Activated CD4-positive, alpha-beta T cell treated with anti-CD3 and anti-CD28 coated beads, Interleukin-2, amount 50 U/mL, for 1 hour (primary cell): ENCODE measurements at places on chromosomes 3 and 15.

DNA sequence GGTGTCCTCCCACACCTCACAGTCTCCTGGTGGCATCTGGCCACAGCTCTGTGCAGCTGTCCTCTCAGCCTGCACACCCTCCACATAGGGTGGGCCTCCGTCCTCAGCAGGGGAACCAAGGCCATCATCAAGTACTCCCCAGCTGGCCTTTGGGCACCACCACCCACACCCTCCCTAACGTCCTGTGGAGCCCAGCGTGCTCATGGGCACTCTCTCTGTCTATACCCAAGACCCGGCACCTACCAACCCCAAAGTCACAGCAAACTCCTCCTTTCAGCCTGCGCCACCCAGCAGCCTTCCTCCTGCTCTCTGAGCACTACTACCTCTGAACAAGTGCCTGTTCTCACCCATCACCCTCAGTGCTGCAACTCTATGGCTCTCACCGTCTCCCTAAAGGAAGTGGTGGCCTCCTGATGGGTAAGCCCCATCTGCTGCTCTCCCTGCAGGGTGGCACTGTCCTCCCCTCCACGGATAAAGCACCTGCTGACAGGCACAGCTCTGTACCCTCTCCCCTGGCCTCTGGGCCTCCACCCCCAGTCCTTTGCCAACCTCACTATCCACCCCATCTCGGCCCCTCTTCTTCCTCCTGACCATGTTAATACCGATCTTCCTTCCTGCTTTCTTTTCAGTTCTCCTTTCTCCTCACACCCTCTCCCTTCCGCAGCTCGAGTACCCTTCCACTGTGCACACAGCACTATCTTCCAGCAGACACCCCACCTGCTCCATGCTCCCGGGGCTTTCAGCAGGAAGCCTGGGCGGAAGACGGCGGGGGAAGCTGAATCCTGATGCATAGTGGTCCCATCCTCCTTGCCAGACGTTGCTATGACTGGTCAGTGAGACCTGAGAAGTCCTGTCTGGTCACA lies 31.5 kb downstream of the SLC41A3 start:
- no peak for DNase-seq

DNA sequence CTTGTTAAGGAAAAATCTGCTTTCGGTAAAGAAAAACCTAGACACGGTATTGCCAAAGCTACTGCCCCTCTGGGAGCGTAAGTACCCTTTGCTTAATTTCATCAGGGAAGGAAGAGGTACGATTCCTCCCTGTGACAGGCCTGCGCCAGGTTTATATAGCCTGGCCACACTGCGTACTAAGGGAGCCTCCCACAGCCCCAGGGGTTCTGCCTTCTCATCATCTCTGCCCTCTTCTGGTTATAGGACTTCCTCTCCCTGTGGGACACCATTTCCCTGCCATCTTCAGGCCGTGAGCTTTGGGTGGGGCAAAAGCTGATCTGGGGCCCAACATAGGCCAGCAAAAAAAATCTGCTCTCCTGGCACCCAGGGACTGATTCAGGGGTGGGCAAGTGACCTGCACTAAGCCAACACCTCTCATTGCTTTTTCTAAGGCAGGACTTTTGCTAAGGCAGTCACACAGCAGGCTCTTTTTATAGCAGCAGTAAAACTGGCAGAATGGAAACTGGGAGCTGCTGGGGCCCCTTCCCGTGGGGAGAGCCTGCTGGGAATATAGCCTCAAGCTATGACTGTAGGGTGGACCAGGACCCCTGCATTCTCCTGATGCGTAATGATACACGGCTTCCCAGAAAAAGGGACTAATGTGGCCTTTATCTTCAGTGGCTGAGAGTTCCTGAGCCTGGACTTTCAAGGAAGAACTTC lies 76.2 kb downstream of the PRICKLE2 start:
- no peak for DNase-seq

- no peak for DNase-seq
Observed at GRCh38 chr15:39593071-39593655, 12.3 kb downstream of the THBS1 start.

- DNase-seq = no peak
Observed at GRCh38 chr3:162072656-162073164, 576.1 kb downstream of the OTOL1 start.

DNA sequence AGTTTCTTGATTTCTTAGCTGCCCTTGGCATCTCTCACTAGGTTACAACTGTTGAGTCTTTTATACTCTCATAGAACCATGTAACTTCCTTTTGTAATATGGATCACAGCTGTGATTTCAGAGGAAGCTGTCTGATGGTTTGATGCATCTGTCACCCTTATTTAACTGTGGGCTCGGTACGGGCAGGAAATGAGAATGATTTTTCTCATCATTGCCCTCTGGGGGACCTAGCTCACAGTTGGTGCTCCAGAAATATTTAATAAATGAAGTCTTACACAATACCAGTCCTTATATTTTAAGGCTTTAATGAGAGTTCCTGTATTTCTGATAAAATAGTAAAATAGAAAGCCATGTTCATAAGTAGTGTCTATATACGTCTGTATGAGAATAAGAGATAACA lies 151.2 kb downstream of the EBLN2 start:
- DNase-seq = no peak

DNA sequence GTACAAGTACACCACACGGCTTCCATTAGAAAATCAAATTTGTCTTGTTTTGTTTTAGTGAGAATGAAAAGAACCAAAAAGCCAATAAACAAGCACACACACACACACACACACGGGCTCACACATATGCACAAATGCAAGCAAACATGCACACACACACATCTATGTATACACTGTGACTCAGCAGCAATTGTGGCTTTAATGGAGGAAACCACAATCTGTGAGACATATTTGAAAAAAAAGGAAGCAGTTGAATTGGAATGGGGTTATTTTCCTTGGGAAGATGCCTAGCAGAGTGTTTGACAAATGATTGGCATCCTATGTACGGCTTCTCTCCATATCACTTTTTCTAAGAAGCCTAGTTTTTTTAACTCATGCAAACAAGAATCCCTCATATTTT lies 201.1 kb upstream of the ARRDC4 start:
- DNase-seq = no peak

DNA sequence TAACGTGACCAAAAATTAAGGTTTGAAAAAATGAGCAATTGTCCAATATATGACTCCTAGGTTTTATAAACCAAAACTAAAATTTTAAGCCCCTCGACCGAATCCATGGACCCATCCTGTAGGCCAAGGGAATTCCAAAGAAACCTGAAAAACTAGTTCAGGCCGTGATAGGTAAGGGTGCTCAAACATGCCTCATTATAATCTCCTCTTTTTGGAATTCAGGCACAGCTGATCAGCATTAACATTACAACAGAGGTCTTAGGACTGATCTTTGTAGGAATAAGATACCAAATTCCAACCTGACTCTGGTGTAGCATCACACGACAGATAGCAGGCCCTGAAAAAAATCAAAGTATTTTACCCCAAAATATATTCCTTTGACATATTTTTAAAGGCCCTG lies 155.7 kb downstream of the NEK10 start:
- DNase-seq = no peak

DNA sequence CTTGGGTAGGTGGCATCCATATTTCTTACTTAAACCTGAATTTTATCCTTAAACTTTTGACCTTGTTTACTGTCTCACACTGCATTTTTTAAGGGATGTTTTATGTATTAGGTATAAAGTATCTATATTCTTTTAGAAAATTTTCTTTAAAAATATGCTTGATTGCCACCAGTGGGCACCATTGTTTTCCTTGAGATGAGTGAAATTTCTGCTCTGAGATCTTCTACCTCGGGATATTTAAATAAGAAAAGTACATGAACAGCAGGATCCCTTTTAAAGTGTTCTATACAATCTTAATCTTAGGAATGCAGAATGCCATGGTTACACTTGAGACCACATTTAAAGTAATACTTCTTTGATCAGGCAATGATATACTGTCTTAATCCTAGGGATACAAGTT lies 108.7 kb downstream of the SLMAP start:
- DNase-seq = no peak

DNA sequence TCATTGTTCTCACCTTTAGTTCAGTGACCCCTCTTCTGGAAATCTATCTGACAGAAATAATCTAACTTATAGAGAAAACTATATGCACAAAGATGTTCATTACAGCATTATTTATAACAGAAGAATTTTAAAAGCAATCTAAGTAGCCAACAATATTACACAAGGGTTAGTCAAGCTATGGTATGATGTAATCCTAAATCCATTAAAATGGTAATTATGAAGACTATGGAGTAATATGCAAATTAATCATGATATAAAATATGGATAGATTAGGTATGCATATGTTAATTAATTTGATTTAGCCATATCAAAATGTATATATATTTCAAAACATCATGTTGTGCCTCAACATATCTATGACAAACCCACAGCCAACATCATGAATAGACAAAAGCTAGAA lies 17.7 kb upstream of the HERC1 start:
- DNase-seq = no peak

DNA sequence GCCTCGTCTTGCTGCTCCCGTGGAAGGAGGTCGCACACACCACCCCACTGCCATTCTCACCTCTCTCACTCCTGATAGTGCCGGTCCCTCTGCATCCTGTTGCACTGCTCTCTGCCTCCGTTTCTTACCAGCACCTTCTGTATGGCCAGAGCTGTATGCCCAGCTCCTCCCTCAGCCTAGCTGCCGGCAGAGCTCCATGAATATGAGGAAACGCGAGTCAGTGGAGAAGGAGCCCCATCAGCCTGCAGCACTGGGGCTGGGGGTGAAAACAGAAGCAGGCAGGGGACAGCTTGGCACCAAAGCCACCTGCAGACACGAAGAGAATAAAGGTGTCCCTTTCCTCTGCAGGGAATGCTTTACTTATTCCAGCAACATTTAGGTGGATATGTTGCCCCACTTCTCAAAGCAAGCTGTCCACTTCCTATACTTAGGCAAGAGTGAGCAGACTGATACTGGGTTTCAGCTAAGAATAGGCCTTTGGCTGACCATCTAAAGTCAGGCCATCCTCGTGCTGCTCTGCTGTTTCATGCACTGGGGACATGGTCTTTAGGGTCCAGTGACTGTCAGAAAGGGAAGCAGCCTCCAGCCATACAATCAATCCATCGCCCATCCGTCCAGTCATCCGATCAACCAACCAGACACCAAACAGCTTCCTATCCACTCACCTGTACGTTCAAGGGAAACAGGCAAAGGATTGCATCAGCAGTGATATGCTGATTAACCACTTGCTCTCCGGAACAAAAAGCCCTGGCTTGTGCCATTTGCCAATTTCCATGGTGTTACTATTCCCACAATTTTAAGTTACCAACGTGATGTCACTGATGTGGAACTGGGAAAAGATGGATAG lies 222.7 kb downstream of the XXYLT1 start:
- DNase-seq = no peak

DNA sequence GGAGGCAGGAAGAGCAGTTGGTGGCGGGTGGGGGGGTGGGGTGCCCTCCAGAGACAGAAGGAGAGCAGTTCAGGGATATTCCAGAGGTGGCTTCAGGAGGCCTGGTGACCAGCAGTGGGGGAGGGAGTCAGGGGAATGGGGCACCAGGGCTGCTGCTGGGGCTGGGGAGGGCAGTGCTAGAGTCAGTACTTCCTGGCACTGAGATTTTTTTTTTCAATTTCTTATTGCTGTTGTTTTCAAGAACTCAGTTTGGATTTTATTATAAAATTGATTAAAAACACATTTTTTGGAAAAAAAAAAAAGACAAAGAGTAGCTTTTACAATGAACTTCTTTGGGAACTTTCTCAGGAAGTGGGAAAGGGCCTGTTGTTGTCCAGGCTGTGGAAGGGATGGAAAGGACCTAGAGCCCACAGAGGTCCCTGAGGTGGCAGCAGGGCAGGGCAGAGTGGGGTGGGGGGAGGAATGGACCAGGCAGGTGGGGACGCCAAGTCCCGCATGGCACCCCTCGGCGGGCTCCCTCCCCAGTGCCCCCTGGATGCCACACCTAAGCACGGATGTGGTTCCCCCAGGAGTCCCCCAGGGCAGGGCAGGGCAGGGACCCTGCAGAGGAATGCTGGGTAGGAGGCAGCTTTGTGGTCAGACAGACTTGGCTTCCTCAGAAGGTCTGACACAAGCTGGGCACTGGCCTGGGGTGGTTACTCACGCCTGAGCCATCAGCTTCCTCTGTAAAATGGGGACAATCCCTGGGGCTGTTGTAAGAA lies 8.5 kb upstream of the ANPEP start:
- DNase-seq = no peak

DNA sequence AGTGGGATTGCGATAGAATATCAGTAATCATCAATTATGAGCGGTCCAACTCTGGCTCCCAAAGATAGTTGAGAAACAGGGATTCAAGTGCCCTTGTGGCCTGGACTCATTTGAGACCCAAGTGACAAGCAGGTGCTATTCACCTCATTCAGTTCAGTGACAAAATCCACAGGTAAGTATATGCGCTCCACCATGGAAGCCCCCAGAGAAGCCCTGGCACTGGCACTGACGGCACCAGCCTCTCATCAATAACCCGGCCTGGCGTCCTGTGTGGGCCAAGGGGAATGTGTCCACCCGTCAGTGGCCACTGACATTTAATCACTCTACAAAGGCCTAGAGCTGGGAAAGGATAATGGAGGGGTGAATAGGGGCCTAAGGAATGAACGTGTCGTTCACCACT lies 117.2 kb downstream of the ADCY5 start:
- DNase-seq = no peak

DNA sequence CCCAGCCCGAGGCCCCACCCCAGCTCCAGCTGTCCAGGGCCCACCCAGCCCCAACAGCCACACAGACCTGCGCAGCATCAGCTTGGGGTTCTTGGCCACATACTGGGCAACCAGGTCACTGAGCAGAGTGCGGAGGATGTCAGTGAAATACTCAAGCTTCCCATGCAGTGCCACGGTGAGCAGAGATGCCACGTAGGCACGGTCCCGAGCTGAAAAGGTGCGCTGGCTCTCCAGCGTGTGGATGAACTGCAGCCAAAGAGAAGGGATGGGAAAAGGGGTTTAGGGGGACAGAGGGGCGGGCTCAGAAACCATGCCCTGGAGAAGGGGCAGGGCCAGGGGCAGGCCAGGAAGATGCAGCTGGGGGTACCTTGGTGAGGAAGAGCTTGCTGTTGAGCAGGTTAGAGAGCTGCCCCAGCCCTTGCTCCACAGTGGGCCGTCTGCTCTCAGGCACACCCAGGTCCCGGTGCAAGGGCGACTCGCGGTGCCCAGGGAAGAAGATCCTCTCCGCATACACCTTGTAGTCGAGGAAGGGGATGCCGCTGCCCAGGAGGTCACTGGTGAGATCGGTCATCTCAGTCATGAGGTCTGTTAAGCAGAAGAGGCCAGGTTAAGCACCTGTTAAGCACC lies 17.4 kb downstream of the PLXNB1 start:
- DNase-seq = no peak

DNA sequence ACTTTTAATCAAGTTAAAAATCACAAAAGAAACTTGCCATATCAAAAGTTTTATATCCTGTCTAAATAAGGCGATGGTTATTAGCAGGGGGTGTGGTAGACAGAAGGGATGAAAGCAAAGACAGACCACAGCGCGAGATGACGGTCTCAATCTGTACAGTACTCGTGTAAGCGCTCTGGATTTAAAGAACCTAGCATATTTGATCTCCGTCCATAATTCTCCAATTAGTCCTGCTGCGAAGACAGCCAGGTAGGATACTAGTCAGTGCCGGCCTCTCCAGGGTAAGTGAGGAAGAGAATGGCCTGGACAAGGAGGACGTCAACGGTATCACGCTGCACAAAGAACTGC lies 701 bp downstream of the SGO1 start:
- DNase-seq = no peak
